ENCODE measurements at places on chromosomes 2 and 18. TPM values are rescaled to one million over a fixed set of nuclear protein-coding genes. Genes with fewer than 3 reads are reported as not detected.

The ADD2 gene
- 0.90 TPM for polyA plus RNA-seq

The FBXO41 gene
- 1.2 TPM for polyA plus RNA-seq

The CENPA gene
- polyA plus RNA-seq: 5.5 TPM

The OTX1 gene
- polyA plus RNA-seq: not detected

The ROCK1 gene
- 22.5 TPM for polyA plus RNA-seq

The PSMD1 gene
- polyA plus RNA-seq: 106 TPM

The DAPL1 gene
- not detected for polyA plus RNA-seq

The IL1RN gene
- polyA plus RNA-seq: 4.5 TPM

The SNED1 gene
- 4.6 TPM for polyA plus RNA-seq

The KLF11 gene
- 10.2 TPM for polyA plus RNA-seq

The PEX13 gene
- 24.9 TPM for polyA plus RNA-seq

GRCh38 chr2:239245107-239245506 lies 155.7 kb downstream of the HDAC4 start:
- no peak for DNase-seq

DNA sequence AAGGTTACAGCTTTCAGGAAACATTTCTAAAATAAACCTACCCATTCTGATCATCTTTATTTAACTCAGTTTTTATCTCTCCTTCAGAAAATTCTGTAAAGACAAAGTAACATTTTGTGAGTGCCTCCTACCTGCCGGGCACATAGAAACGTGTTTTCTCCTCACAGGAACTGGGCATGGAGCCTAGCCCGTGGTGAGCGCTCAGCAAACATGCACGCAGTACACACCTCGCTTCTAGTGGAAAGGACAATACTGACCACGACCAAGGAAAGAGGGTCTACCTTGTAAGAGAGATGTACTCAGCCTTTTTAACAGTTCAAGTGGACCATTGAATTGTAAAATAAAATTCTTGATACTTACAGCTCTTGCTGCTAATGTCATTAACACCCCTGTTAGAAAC lies 24.8 kb upstream of the KIDINS220 start:
- DNase-seq: no peak

DNA sequence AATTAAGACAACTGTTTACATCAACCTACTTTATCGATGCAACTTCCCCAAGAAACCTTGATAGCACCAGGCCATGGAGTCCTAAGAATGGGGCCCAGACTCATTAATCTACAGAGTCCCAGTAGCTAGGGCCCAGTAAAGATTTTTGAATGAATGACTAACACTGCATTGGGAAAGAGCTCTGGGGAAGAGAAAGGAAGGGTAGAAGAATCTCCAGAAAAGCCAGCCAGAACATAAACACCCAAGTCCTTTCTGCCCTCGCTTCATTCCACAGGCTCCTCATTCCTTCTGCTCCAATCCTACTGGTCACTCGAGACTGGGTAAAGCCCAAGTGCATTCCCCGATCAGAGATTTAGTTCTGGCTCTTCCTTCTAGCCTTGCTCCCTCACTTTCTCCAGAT lies 44.3 kb downstream of the CYRIA start:
- no peak for DNase-seq

- DNase-seq: no peak
These were observed 168.5 kb downstream of the TMEFF2 start for GRCh38 chr2:192026059-192026824.

GRCh38 chr18:28116461-28116860 lies 60.5 kb downstream of the CDH2 start:
- no peak for DNase-seq

GRCh38 chr2:15084826-15085489 lies 452.4 kb downstream of the LRATD1 start:
- DNase-seq: no peak

- no peak for DNase-seq
These were observed 24.7 kb downstream of the ATAD2B start for GRCh38 chr2:23901966-23902846.

GRCh38 chr2:46578961-46579360 lies 99.6 kb downstream of the TMEM247 start:
- DNase-seq: no peak

DNA sequence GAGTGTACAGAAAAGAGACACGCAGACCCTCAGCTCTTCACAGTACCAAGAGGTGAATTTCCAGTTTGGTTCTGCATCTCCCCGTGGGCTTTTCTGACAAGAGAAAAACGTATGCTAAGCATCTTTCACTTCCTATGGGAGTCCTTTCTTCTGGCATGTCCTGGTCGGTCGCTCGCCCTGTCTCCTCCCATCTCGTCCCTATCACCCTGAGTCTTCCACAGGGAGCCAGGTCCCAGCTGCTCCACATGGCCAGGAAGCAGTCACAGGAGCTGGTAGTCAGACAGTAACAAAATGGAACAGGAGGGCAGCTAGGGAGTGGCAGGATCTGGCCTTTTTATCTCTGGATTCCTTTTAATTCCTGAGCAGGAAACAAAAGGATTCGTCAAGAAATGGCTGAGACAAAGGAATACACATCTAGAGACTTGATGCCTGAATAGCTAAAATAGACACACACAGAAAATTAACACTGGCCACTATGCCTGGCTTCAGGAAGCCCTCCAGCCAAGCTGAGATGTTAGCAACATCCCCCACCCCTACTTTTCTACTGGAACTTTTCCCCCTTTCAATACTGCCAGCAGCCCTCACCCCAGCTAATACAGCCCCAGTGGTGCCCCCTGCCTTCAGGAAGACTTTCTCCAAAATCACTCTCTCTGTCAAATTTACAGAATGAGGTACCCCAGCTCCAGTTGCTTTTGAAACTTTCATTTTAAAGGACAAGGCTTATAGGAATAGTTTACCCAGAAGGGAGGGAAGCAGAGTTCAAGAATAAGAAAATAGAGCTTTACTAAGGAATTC lies 136.1 kb downstream of the DNER start:
- no peak for DNase-seq

GRCh38 chr2:4967206-4967605 lies 725.0 kb upstream of the SOX11 start:
- no peak for DNase-seq

GRCh38 chr18:68121308-68121707 lies 593.6 kb downstream of the TMX3 start:
- DNase-seq: no peak

GRCh38 chr2:192140236-192140839 lies 54.4 kb downstream of the TMEFF2 start:
- no peak for DNase-seq

GRCh38 chr18:60978338-60978737 lies 354.9 kb upstream of the CDH20 start:
- DNase-seq: peak; percentile 5

DNA sequence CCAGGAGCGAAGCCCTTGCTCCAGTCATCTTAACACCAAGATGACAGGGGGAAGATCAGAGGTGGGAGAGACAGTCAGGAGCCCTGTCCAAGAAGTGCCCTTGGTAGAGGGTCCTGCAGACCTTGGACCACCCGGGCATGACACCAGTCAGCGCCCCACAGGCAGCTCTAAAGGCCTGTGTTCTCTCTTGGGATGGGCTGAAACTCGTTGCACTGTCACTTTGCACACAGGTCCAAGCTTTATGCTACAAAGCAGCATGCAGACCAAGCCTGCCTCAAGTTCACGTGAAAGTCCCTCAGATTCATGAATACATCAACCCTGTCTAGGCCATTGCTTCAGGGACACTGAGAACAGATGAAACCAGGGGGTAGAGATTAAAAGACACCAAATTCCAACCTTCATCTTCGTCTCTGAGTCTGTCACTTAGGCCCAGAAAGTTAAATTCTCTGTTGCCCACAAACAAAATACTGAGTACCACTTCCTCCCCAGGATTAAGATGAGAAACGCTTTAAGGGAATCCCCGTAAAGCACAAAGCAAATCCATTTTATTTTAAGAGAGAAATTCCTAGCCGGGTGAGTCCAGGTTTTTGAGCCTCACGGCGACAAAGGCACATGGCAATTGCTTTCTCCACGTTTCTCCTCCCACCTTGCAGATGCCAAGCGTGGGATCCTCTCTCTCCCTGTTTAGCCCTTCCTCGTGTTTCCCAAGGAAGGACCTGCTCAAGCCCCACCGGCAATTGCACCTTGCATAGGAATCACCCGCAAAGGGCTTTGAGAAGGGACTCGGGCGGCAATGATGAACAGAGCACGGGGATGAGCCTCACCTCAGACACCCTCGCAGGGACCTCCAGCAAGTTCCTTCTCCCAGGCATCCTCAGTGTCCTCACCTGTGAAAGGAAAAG lies 75.0 kb upstream of the ID2 start:
- no peak for DNase-seq

DNA sequence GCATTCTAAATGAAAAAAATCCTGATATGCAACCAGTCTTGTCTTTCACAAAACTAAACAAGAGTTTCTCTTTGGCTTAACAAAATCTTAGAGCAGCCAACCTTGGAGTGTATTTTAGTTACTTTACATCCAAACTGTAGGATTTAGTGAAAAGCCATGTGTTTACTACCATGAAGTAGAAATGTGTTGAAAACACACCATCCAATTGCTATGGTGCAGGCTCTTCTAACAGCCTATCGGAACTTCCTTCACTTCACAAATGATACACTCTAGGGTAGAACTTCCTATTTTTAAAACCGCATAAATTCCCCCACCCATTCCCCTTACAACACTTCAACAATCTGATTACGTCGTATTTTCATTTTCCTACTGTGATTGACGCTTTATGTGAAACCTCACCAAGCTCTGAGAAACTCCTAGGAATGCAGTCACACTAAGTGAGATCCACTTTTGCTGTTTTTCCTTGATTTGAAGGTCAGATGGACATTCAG lies 74.4 kb upstream of the MAP4K4 start:
- no peak for DNase-seq

DNA sequence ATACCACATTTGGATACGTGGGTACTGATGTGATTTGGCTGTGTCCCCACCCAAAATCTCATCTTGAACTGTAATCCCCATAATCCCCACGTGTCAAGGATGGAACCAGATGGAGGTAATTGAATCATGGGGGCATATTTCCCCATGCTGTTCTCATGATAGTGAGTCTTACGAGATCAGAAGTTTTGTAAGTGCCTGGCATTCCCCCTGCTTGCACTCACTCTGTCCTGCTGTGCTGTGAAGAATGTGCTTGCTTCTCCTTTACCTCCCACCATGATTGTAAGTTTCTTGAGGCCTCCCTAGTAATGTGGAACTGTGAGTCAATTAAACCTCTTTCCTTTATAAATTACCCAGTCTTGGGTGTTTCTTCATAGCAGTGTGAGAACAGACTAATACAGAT lies 70.3 kb downstream of the CHST9 start:
- DNase-seq: no peak

Data from hepatocyte (in vitro differentiated cells).